Pulmonary artery endothelial cell (primary cell): ENCODE measurements at places on chromosomes 3 and 15. TPM values are rescaled to one million over a fixed set of nuclear protein-coding genes. Genes with fewer than 3 reads are reported as not detected.

- no peak for DNase-seq
Observed at GRCh38 chr15:31238906-31239305, 87.7 kb upstream of the KLF13 start.

- DNase-seq, result no peak
Observed at GRCh38 chr3:10162185-10162584, 2.5 kb upstream of the IRAK2 start.

Gene CEMIP
- total RNA-seq, result 0.11 and 0.13 TPM in 2 replicates

GRCh38 chr3:148367756-148368155 is 329.9 kb upstream of the AGTR1 start:
- no peak for DNase-seq

Gene IRAK2
- 26.1 and 29.4 TPM in 2 replicates for total RNA-seq

DNA sequence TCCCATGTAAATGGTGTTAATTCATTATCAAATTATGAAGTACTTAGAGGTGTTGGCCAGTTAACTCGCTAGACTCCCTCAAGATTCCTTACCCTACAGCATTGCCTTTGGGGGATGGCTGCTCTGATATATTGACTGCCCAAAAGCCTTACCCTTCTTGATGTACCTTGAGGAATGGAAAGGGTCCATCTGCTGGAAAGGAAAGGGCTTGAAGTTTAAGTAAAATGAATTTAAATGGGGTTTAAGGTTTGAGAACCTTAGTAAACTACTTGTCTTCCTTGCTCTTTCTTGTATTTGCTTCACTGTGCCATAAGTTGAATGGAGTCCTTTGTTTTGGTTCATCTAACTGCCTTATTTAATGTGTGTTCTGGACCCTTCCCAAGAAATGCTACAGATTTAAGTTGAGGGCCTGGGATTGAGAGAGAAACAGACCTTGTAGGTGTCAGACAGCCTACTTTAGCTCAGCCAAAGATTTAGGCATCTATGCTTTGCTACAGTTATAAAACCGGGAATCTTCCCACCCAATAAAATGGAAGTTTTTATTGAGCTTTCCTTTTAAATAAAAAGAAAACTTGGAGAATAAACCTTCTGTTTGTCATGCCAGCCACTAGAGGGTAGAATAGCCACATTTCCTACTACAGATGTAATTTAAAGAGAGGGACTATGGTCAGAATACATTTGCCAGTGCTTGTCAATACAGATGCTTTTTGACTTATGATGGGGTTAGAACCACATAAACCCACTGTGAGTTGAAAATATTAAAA is 25.3 kb downstream of the CMSS1 start:
- peak; percentile 24 for DNase-seq

Gene MRPS22
- total RNA-seq, result 70.3 and 81.4 TPM in 2 replicates

Gene CCR9
- not detected in 2 replicates for total RNA-seq

DNA sequence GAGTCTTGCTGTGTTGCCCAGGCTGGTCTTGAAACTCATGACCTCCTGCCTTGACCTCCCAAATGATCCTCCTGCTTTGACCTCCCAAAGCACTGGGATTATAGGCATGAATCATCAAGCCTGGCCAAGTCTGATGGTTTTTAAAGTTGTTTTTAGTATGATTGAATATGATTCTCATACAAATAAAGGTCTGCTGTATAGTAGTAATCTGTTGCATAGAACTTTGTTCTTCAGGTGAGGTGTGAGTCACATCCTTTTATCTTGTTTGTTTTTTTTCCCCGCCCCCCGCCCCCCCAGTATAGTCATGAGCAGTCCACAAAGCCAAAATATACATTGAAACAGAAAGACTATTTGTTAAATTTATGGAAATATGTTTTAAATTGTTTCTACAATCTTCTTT is 39.0 kb downstream of the UBE2E2 start:
- no peak for DNase-seq

Gene DLL4
- total RNA-seq, result 18.6 and 43.9 TPM in 2 replicates

DNA sequence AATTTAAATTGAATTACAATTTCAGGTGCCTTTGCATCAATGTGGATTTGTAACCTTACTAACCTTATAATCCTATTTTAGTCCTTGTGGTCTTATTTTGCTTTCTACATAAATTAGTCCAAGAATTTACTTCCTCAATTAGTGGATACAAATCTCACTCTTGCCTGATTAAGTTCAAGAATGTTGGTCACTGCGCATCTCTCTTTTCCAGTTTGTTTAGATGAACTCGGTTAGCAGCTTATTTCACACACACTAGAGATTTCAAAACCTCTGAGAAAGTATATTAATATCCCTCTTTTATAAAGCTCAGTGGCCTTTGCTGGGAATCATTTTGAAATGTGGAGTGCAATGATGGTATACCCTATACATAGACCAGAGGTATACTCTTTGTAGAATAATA is 243.4 kb downstream of the DTWD1 start:
- DNase-seq, result no peak

- DNase-seq, result no peak
Observed at GRCh38 chr15:35067496-35068347, 17.4 kb downstream of the NANOGP8 start.

DNA sequence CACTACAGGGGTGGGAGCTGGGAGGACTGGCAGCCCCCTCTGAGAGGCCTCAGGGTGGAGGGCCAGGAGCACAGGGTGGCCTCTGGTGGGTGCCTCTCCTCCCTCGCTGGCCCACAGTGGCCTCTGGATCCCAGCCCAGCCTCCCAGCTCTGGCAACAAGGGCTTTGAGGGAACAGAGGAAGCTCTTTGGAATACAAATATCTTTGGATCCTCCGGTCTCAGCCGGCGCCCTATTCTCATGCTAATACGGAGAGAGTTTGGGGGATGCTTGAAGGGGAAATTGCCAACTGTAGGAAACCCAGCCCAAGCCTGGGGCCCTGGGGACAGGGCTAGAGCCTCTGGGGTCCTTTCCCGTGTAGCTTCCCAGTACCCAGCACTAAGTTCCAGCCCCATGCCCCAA is 33.4 kb upstream of the INSYN1 start:
- no peak for DNase-seq

DNA sequence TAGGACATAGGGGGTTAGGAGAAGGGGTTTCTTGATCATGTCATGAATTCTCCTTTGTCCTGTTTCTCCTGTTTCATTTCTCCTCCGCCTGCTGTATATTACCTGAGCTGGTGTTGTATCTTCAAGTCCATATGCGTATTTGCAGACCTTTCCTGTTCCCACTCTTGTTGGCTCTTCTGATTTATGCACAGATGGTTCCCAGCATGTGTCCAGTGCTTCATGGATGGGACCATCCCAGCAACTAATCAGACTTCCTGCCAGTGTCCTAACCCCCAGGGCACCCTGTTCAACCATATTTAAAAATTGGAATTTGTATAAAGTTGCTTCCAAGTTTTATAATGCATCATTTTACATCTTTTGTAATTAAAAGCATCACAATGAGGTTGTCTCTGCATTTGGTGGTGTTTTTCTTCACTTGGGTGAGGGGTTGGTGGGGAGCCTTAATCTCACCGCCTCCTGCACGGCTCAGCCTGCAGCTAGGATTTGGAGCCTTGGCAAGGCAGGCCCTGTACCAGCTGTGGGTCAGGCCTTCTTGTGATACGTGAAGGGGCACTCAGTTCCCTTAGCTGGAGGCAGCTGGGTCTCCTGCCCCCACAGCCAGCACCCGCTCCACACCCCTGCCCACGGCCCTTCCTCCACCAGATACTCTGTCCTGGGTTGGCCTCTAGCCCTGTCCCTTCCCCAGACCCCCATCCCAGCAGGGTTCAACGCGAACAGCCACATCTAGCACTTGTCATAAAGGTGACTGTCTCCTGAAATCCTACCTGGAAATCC is 72.0 kb upstream of the BLM start:
- DNase-seq, result no peak

DNA sequence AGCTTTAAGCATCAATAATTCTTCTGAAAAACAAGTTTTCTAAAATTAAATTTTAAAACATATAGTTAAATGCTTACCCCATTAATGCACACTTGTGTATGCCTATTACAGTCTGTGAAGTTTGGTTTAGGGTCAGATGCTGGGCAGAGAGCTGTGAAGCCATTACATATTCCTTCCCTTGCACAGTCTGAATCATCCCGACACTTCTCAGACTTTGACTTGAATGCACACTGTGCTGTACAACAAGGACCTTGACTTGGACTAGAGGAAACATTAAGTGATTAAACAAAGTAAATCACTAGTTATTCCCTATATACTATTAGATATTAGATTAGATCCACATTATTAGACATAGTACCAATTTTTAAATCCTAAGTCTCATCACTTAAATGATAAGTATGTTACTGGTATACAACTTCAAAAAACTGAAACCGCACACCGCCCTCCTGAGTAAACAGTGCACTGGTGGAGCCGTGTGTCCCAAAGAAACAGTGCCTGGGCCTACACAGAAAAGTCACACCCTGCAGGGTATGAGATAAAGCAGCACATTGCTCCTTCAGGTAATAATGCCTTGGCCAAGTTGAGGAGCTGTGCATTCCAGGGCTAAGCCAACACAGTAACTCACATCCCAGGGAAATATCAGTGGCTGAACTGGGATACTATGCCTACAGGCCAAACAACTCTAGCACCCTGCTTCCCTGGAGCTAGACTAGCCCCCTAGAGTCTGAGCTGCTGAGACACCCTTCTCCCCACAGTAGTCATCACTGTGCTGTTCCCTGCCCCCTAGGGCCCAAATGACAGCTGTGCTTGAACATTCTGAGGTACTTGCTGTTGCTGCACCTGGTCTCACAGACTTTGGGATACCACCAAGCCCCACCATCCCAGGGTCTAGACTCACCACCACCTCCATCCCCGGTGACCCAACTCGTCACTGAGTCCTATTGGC is 137.5 kb downstream of the ADAM10 start:
- no peak for DNase-seq

GRCh38 chr3:69867941-69868505 is 128.8 kb downstream of the MITF start:
- DNase-seq, result no peak

Gene SLC35G2
- 15.6 and 24.9 TPM in 2 replicates for total RNA-seq

- no peak for DNase-seq
Observed at GRCh38 chr15:52164631-52165265, 26.4 kb downstream of the GNB5 start.

- DNase-seq, result no peak
Observed at GRCh38 chr3:180563406-180563805, 38.6 kb upstream of the TTC14 start.

DNA sequence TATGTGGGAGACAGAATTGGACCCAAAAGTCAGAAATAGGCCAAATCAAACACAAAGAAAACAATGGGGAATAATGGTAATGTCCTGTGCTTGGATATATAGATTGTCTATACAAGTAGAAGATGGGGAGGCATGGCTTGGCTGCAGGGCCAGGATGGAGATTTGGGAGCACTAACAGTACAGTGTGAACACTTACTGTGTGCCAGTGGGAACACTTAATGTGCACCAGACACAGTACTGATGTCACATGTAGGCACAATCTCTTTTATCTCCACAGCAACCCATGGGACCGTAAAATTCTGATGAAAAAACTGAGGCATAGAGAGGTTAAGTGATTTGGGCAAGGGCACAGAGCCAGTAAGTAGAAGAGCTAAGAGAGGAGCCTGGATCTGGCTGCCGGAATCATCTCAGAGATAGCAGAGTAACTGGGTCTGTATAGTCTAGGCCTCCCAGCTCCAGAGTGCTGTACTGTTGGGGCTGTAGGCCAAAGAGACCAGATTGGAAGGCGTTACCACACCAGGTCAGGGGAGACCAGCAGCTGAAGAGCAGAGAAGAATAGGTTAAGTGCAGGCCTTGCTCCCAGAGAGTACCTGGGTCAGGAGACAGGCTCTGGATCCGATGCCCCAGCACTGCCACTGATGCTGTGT is 63.3 kb downstream of the RLBP1 start:
- no peak for DNase-seq
